Mesenchymal stem cell (in vitro differentiated cells and primary cell): ENCODE measurements at places on chromosomes 3 and 15.

DNA sequence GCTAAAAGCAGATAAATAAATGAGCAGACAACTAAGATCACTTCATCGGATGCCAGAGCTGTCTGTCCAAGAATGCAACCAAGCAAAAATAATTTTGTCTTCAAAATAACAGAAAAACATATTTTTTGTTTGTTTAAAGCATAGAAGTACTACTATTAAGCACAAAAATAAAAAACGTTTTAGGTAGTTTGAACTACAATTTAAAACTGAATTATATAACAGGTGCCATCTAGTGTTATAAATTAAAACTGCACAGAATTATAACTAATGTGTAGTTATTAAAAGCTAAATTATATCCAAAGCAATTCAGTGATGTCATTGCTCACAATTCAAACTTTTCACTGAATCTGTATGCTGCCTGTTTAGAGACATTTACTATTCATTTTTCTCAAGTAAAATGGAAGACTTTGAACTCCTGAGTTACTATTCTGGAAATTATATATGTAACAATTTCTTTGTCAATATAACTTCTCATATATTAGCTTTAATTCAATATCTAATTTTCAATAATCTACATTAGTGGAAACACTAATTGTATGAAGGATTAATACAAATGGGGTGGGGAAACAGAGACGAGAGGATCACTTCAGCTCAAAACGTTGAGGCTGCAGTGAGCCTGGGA lies 29.5 kb downstream of the LINS1 start:
- DNase-seq = peak; percentile 11
- H3K27ac ChIP-seq = no peak overlapping the region
- peaks cover 2% of the 10 kb centered on the region for H3K4me1 ChIP-seq
- peaks cover 43% of the 10 kb centered on the region for H3K36me3 ChIP-seq
- H3K27me3 ChIP-seq = no peaks in the 10 kb centered on the region

- no peaks in the 10 kb centered on the region for H3K36me3 ChIP-seq
- no peaks in the 10 kb centered on the region for H3K4me1 ChIP-seq
- H3K4me3 ChIP-seq = no peak overlapping the region
Observed at GRCh38 chr3:22101351-22101750, 350.3 kb upstream of the ZNF385D start.

DNA sequence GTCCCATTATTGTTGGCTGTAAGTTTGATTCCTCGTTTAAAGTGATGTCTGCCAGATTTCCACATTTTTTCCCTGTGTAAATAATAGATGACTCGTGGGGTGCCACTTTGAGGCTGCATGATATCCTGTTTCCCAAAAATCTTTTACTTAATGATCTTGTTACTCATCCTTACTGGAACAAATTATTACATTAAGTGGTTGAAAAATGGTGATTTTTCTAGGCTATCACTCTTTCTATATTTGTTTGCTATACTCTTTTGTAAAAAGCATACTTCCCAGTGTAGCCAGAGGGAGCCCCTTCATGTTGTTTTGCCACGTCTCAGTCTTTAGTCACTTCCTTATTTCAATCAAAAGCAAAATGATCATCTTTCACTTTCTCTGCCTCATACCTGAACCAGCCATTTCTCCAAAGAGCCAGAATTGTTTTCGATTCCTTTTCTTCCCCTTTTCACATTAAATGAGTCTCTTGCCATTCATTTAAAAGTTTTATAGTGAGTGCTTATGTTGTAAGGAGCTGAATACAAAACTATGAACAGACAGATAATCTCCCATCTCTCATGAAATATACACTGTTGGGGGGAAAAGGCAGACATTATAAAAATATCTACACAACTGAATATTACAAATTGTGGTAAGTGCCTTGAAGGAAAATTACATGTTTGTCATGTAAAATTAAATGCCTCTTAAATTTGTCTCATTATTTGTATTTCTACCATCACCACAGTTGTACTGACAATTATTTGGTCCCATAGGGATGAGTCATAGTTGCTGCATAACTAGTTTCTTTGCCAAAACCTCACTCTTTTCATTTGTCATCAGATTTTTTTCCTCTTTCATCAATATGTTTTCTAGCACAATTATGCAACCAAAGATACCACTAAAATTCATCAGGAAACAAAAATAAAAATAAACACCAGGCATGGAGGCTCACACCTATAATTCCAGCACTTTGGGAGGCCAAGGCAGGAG lies 41.5 kb downstream of the ADGRG7 start:
- H3K27ac ChIP-seq = no peak overlapping the region
- H3K36me3 ChIP-seq = no peaks in the 10 kb centered on the region
- no peak overlapping the region for H3K4me3 ChIP-seq
- H3K27me3 ChIP-seq = no peaks in the 10 kb centered on the region

- H3K4me1 ChIP-seq = no peaks in the 10 kb centered on the region
- H3K4me3 ChIP-seq = no peak overlapping the region
- no peak for DNase-seq
- H3K36me3 ChIP-seq = no peaks in the 10 kb centered on the region
Observed at GRCh38 chr3:126061301-126062032, 22.5 kb downstream of the SLC41A3 start.

GRCh38 chr3:186097663-186098451 lies 11.0 kb downstream of the ETV5 start:
- peaks cover 70% of the 10 kb centered on the region for H3K36me3 ChIP-seq
- H3K27me3 ChIP-seq = no peaks in the 10 kb centered on the region
- H3K27ac ChIP-seq = peak overlapping the region; percentile 97
- H3K4me3 ChIP-seq = no peak overlapping the region

DNA sequence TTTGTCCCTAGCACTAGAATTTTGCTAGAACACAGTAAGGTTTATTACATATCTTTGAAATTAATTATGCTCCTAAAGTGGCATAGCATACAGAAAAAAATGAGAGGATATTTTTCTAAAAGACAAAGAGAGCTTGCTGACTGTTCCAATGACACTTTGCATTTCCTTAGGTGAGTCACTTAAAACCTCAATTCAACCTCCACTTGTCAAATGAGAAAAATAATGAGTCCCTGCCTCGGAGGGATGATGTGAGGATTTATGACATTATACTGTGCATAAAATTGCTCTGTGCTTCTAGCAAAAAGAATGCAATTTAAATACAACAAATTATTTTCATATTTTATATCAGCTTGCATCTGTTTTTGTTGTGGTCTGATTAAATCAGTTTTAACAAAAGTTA lies 1417.0 kb upstream of the ALCAM start:
- no peak for DNase-seq
- H3K4me1 ChIP-seq = no peaks in the 10 kb centered on the region
- no peaks in the 10 kb centered on the region for H3K36me3 ChIP-seq

- H3K4me3 ChIP-seq = no peak overlapping the region
- DNase-seq = peak; percentile 75
- peaks cover 31% of the 10 kb centered on the region for H3K4me1 ChIP-seq
- H3K36me3 ChIP-seq = no peaks in the 10 kb centered on the region
Observed at GRCh38 chr15:66802025-66803001, 100.3 kb downstream of the SMAD6 start.

GRCh38 chr3:13495351-13495813 lies 15.3 kb downstream of the HDAC11 start:
- no peak overlapping the region for H3K4me3 ChIP-seq
- H3K4me1 ChIP-seq = peaks cover 2% of the 10 kb centered on the region
- DNase-seq = no peak

- H3K36me3 ChIP-seq = no peaks in the 10 kb centered on the region
- H3K4me3 ChIP-seq = no peak overlapping the region
- no peak overlapping the region for H3K27ac ChIP-seq
- H3K27me3 ChIP-seq = peaks cover 4% of the 10 kb centered on the region
Observed at GRCh38 chr3:134904776-134905646, 110.0 kb downstream of the EPHB1 start.

GRCh38 chr3:67923796-67924195 lies 269.4 kb upstream of the SUCLG2 start:
- H3K27ac ChIP-seq = no peak overlapping the region
- H3K27me3 ChIP-seq = no peaks in the 10 kb centered on the region
- no peak for DNase-seq
- H3K4me3 ChIP-seq = no peak overlapping the region

DNA sequence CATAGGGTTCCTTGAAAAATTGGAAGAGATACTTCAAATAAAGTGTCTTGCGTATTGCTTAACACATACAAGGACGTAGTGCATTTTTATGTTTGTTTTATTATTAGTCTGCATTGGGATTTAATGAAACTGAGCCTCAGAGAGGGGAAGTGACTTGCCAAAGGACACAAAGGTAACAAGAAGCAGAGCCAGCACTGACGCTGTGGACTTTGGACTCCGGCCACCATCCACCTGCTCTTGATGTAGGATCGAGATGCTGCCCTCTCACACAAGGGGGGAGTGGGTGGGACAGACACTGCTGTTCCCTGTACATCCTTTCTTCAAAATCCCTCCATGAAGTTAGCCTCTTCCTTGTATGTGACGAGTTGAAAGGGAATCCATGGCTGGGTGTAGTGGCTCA lies 435.4 kb upstream of the RGMA start:
- no peak overlapping the region for H3K4me3 ChIP-seq
- no peak overlapping the region for H3K27ac ChIP-seq
- H3K27me3 ChIP-seq = peaks cover 88% of the 10 kb centered on the region
- H3K4me1 ChIP-seq = no peaks in the 10 kb centered on the region

- no peak overlapping the region for H3K4me3 ChIP-seq
- peaks cover 2% of the 10 kb centered on the region for H3K4me1 ChIP-seq
- no peaks in the 10 kb centered on the region for H3K27me3 ChIP-seq
- no peak overlapping the region for H3K27ac ChIP-seq
Observed at GRCh38 chr3:109154979-109155378, 18.5 kb downstream of the C3orf85 start.

- H3K4me3 ChIP-seq = peak overlapping the region; percentile 58
- no peak overlapping the region for H3K27ac ChIP-seq
- peak; percentile 1 for DNase-seq
- H3K27me3 ChIP-seq = peaks cover 26% of the 10 kb centered on the region
- no peaks in the 10 kb centered on the region for H3K36me3 ChIP-seq
Observed at GRCh38 chr15:59437142-59437816, 707 bp upstream of the FAM81A start.

DNA sequence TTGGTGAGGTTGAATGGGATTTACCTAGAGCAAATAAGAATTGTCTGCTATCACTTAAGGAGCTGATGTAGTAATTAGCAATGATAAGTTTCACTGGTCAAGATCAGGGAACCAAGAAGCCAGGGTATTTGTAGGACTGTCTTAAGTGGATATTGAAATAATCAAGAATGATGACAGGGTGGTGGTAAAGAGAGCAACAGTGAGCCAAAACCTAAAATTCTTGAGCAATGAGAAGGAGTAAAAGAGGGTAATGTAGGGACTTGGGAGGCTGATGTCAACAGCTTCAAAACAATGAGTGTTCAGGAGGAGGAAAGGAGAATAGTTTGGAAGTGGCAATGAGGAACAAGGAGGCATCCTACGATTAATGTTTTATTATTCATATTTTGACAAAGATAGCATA lies 31.5 kb upstream of the SLC2A2 start:
- H3K27me3 ChIP-seq = no peaks in the 10 kb centered on the region
- no peak overlapping the region for H3K27ac ChIP-seq
- DNase-seq = no peak
- H3K36me3 ChIP-seq = no peaks in the 10 kb centered on the region
- peaks cover 6% of the 10 kb centered on the region for H3K4me1 ChIP-seq

DNA sequence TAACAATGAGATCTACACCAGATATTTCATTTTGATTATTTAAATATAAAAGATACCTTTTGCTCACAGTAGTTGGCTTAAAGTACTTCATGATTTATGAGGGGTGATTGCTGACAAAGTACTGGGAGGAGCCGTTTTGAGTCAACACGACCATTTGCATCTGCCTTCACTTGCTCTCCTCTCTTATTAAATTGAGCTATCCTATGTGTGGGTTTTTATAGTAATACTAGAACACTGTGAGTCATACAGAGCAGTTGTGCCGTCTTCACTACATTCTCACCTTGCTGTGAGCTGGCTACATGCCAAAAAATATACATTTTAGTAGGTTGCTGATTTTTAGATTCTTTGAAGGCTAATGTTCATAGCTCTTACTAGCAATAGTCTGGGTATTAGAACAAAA lies 161.2 kb downstream of the ALCAM start:
- peaks cover 4% of the 10 kb centered on the region for H3K4me1 ChIP-seq
- H3K27ac ChIP-seq = no peak overlapping the region
- DNase-seq = no peak
- no peaks in the 10 kb centered on the region for H3K36me3 ChIP-seq
- H3K27me3 ChIP-seq = no peaks in the 10 kb centered on the region

GRCh38 chr3:107493134-107493533 lies 29.6 kb upstream of the BBX start:
- H3K36me3 ChIP-seq = no peaks in the 10 kb centered on the region
- no peak for DNase-seq
- no peaks in the 10 kb centered on the region for H3K4me1 ChIP-seq

DNA sequence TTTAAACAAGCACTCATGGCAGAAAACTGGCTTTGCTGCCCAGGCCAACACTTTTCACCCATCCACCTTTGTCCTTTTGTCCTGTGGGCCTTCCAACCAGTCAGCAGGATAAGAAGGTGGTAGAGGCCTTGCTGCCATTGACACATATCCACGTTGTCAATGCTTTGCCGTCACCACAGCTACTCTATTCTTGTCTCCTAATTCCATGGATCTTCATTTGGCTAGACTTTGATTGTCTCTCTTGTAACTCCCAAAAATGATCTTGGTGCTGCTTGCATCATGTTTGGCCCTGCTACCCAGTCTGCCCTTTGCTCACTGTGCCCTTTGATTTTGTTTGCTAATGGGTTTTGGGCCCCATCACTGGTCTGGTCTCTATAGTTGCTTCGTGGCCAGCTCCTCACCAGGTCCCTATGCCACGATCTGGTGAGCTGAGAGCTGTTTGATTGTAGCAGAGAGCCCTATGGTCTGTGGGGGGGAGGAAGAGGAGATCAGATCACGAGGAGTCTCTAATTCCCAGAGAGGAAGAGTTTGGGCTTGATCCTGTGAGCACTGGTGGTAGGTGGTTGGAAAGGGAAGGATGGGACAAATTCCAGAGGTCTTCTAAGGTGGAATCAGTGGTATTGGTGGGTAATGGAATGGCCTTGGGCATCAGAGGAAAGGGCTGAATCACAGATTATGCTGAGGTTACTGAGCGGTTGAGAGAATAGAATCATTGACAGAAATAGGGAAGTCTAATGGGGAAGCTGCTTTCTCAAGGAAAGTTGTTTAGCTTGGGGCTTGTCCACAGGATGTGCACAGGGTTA lies 40.3 kb downstream of the ABHD2 start:
- H3K27ac ChIP-seq = no peak overlapping the region
- H3K4me3 ChIP-seq = no peak overlapping the region
- peaks cover 5% of the 10 kb centered on the region for H3K4me1 ChIP-seq
- H3K27me3 ChIP-seq = no peaks in the 10 kb centered on the region

- no peaks in the 10 kb centered on the region for H3K4me1 ChIP-seq
- DNase-seq = no peak
- H3K36me3 ChIP-seq = no peaks in the 10 kb centered on the region
- H3K27me3 ChIP-seq = no peaks in the 10 kb centered on the region
- peak overlapping the region; percentile 53 for H3K27ac ChIP-seq
Observed at GRCh38 chr3:154794814-154795445, 285.2 kb upstream of the MME start.

GRCh38 chr3:28171962-28172361 lies 69.5 kb upstream of the CMC1 start:
- no peaks in the 10 kb centered on the region for H3K27me3 ChIP-seq
- H3K36me3 ChIP-seq = no peaks in the 10 kb centered on the region
- no peak overlapping the region for H3K4me3 ChIP-seq

- DNase-seq = no peak
- no peak overlapping the region for H3K4me3 ChIP-seq
- H3K27me3 ChIP-seq = peaks cover 77% of the 10 kb centered on the region
- H3K4me1 ChIP-seq = peaks cover 13% of the 10 kb centered on the region
- H3K27ac ChIP-seq = no peak overlapping the region
Observed at GRCh38 chr3:122955916-122956692, 71.5 kb downstream of the SEMA5B start.

GRCh38 chr3:127701280-127701911 lies 28.6 kb downstream of the ABTB1 start:
- DNase-seq = no peak
- peaks cover 38% of the 10 kb centered on the region for H3K4me1 ChIP-seq
- no peak overlapping the region for H3K4me3 ChIP-seq
- H3K36me3 ChIP-seq = peaks cover 38% of the 10 kb centered on the region
- no peak overlapping the region for H3K27ac ChIP-seq
- H3K27me3 ChIP-seq = no peaks in the 10 kb centered on the region
